ENCODE measurements at places on chromosomes 5 and 9.

DNA sequence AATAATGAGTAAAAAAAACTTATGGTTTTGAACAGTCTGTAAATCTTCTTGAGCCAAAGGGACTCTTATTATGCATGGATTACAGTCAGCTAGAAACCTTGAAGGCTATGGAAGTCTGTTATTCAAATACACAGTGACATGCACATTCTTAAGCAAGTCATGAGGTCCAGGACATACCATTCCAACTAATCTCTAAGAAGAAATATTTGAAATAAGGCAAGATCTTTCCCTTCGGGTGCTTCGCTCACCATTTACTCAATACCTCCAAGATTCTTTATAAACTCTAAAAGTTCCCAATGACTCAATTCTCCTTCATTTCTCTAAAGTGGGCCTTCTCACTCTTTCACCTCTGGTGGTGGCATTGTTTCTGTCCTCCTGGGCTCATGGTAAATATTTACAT is 811.0 kb downstream of the NR2F1-AS1 start:
- no peak for DNase-seq

DNA sequence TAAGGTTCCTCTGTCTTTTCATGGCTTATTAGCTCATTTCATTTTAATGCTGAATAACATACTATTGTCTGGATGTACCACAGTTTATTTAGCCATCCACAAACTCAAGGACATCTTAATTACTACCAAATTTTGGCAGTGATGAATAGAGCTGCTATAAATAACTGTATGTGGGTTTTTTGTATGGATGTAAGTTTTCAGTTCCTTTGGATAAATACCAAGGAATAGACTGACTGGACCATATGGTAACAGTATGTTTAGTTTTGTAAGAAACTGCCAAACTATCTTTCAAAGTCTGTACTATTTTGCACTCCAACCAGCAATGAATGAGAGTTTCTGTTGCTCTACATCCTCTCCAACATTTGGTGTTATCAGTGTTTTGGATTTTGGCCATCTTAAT is 38.7 kb downstream of the SCAMP1 start:
- no peak for DNase-seq

GRCh38 chr5:68646144-68646543 is 430.6 kb downstream of the PIK3R1 start:
- DNase-seq, result no peak

- DNase-seq, result peak; percentile 90
Observed at GRCh38 chr5:141845371-141845851, 32.8 kb downstream of the PCDH1 start.

GRCh38 chr5:91848453-91848852 is 465.3 kb upstream of the ARRDC3 start:
- no peak for DNase-seq

DNA sequence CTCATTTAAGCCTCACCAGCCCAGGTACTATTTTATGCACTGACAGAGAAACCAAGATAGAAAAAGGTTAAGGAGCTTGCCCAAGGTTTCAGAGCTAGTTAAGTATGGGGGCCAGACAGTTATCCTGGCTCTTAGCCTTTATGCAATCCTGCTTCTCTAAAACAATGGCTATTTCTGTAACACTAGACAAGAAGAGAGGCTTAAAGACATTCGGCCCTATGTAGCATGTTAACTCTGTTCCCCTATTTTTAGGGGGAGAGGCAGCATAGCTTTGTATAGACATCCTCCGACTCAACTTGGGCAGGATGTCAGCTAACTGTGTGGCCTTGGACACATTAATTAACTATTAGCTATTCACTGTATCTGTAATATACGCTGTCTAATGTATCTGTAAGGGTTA is 54.6 kb downstream of the LHFPL2 start:
- no peak for DNase-seq

- DNase-seq, result no peak
Observed at GRCh38 chr9:95148208-95148520, 169.3 kb downstream of the FANCC start.

DNA sequence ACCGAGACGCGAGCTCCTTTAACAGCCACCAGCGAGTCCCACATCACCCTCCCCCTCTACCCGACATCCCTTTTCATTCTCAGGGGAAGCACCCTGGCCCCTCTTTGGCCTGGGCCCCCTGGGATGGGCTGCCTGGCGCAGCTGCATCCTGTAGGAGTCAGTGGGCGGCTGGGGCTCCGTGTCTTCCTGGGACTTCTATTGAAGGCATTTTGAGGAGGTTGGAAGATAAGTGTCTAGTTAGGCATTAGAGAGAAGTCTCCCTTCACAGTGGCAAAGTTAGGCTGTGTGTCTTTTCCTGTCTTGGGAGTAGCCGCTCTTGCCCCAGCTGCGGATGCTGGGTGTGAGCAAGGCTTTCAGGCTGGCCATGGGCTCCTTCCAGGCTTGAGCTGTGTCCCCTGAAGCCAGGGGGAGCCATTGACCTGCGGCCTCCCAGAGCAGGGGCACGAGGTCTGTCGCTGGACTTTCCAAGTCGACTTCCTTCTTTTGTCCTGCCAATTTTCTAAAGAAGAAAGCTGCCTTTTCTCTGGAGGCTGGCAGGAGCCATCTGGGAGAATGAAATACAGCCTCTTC is 18.6 kb upstream of the NKD2 start:
- DNase-seq, result no peak

DNA sequence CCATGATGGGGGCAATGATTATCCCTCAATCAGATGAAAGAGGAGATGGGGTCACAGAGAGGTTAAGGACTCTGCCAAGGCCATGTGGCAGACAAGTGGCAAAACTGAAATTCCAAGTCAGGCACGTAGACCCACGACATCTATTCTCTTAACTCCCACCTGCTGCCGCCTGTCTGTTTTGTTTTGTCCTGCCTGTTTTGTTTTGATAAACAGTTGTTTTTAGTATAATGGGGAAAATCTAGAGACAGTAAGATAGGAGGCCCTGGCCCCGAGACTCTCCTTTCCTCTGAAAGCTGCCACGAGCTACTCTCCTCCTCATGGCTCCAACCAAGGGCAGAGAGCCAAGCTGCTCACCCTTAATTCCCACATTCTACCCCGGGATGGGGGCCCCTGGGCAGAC is 4.9 kb downstream of the FSTL4 start:
- DNase-seq, result no peak

DNA sequence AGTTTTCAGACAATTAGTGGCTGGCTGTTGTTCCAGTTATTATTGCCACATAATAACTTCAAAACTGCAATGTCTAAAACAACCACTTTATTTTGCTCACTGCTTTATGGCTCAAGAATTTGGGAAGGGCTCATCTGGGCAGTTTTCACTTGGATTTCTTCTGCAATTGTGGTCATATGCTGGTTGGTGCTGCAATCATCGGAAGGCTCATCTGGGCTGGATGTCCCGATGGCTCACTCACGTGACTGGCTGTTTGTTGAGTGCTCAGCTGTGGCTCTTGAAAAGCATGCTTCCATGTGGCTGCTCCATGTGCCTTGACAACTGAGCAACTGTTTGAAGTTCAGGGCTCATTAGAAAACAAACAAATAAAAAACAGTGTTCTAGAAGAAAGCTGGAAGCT is 1032.5 kb downstream of the DTWD2 start:
- no peak for DNase-seq

- no peak for DNase-seq
Observed at GRCh38 chr9:133913571-133914369, 78.4 kb downstream of the VAV2 start.

DNA sequence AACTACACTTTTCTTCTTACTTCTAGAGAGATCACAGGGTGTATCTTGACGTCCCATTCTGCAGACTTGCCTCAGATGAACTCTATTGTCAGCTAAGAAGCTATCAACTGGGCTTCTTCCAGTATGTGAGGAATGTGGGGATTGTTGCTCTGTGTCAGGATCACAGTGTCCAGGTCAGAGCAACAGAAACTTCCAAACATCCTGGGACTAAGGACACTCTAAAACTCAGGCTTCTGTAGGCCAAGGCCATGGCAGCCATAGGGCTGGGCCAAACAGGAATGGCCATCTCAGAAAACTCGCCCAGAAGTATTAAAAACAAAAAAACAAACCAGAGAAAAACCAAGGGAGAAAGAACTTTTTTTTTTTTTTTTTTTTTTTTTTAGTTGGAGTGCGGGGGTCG is 210.0 kb upstream of the CLINT1 start:
- DNase-seq, result no peak

GRCh38 chr9:18683851-18684250 is 209.9 kb downstream of the ADAMTSL1 start:
- no peak for DNase-seq

GRCh38 chr9:10875752-10876151 is 262.9 kb upstream of the PTPRD start:
- DNase-seq, result no peak

DNA sequence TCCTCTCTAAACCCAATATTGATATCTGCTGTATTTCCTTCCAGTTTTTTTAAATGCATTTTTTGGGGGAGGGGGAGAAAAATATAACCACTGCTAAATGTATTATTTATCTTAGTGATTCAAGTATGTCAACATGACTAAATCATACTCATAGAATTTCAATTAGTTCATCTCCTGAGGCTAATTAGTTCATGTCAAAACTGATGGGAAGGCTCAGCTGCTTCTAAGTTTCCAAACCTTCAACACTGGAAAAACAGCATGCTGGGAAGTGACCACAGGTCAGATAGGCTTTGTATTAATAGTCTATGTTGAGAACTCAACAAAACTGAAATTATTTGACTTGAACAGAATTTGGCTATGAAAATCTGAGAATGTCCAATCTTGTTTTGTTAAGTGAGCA is 118.7 kb downstream of the TTLL11 start:
- DNase-seq, result no peak
